ENCODE measurements at places on chromosomes 6 and 20.

DNA sequence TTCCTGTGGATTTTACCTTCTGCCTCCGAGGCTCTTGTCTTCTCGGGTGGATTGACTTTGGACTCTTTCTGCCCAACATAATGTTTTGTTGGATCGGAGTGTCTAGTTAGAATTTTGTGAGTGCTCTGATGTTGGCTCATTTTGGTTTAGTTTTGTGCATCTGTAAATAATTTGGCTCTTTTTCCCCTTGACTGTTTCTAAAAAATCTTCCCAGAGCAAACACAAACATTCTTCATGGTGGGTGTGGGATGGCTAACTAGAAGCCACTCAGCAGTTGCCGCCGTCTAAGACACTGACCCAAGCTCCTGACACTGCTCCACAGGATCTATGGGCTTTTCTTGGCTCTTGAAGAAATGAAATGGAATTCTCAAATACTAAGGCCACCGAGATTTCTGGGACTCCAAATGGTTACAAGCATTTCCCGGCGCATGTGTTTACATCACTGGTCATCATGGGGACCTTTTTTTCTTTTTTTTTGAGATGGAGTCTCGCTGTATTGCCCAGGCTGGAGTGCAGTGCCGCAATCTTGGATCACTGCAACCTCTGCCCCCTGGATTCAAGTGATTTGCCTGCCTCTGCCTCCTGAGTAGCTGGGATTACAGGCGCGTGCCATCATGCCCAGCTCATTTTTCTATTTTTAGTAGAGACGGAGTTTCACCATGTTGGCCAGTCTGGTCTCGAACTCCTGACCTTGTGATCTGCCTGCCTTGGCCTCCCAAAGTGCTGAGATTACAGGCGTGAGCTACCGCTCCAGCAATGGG is 92.0 kb upstream of the FRMD1 start:
- no peak for DNase-seq

DNA sequence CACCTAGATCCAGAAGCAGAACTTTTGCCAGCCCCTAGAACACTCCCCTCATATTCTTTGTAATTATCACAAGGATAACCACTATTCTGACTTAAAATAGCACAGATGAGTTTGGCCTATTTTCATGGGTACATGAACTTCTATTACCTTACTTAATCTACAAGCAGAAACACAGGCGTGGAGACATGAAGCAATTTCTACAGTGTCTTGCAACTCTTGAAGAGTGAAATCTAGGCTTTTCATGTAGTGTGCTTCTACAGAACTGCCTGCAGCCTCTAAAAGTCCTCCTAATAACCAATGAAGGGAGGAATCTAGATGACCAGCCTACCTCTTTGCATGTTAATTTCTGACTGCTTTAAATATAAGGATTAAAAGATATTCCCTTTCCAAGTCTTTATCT is 82.7 kb downstream of the EPM2A start:
- no peak for DNase-seq

- peak; percentile 92 for DNase-seq
Observed at GRCh38 chr6:21587179-21587960, 6.2 kb upstream of the SOX4 start.

GRCh38 chr6:21827425-21828202 is 234.1 kb downstream of the SOX4 start:
- DNase-seq = peak; percentile 53

GRCh38 chr6:41757931-41758640 is 10.9 kb upstream of the PGC start:
- no peak for DNase-seq

GRCh38 chr6:88449770-88450169 is 283.6 kb upstream of the CNR1 start:
- no peak for DNase-seq

- no peak for DNase-seq
Observed at GRCh38 chr6:168458101-168458500, 17.1 kb downstream of the SMOC2 start.

GRCh38 chr20:38890497-38890818 is 35.8 kb upstream of the FAM83D start:
- no peak for DNase-seq

GRCh38 chr6:43060034-43060754 is 763 bp downstream of the KLC4 start:
- DNase-seq = no peak

- DNase-seq = peak; percentile 67
Observed at GRCh38 chr6:40661726-40662125, 74.6 kb upstream of the LRFN2 start.

DNA sequence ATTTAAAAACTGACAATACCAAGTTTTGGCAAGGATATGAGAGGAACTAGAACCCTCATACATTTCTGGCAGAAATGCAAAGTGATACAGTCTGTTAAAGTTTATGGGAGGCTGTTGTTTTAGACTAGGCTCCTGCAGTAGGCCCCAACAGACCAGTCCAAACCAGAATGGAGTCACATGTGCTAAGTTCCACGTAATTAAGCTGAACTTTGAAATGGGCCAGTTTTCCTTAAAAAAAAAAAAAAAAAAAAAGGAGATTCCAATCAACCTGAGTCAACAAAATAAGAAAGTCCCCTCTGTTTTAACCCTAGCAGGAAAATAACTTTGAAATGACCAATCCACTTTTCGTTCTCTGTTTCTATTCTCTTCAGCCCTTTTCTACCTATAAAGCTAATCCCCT is 26.5 kb downstream of the IL17F start:
- DNase-seq = no peak

- no peak for DNase-seq
Observed at GRCh38 chr20:39646874-39647413, 684.8 kb downstream of the DHX35 start.

GRCh38 chr6:40986364-40986763 is 52.7 kb downstream of the UNC5CL start:
- DNase-seq = no peak

- no peak for DNase-seq
Observed at GRCh38 chr6:155116571-155116910, 121.4 kb downstream of the TIAM2 start.
